ENCODE measurements at places on chromosomes 3 and 15.

- no peak for DNase-seq
These were observed 95.8 kb upstream of the UMPS start for GRCh38 chr3:124634210-124635168.

DNA sequence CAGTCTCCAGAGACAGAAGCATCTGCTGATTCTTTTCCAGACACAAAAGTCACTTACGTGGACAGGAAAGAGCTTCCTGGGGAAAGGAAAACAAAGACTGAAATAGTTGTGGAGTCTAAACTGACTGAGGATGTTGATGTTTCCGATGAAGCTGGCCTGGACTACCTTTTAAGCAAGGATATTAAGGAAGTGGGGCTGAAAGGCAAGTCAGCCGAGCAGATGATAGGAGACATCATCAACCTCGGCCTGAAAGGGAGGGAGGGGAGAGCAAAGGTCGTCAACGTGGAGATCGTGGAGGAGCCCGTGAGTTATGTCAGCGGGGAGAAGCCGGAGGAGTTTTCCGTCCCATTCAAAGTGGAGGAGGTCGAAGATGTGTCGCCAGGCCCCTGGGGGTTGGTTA is 25.4 kb downstream of the SYNM start:
- DNase-seq, result no peak

- no peak for DNase-seq
These were observed 110.6 kb downstream of the MAGI1 start for GRCh38 chr3:65928110-65928509.

- no peak for DNase-seq
These were observed 215.3 kb downstream of the MEIS2 start for GRCh38 chr15:36884936-36885635.

DNA sequence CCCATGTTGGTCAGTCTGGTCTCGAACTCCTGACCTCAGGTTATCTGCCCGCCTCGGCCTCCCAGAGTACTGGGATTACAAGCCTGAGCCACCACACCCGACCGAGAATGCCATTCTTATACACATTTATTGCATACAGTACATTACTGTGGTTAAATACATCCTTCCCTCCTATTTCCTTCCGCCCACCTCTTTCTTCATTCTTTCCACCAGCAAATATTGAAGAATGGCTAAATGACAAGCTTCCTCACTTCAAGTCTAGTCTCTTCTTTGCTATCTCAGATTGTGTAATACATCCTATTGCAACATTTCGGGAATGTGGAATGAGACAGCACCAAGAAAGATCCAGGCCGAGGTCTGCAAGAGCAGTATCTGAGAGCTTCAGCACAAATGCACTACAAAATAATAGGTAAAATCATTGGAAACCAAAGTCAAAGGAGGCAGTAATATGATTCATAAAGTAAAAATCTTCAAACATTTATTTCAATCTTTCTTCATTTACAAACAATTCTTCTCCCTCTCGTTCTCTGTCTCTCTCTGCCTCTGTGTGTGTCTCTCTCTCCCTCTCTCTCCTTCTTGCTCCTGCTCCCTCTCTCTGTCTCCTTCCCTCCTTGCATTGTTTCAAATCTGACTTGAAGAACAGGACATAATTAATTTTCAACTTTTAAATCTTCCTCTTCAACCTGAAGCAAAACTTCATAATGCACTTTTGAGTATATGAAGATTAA is 94.7 kb upstream of the TGFBR2 start:
- no peak for DNase-seq

DNA sequence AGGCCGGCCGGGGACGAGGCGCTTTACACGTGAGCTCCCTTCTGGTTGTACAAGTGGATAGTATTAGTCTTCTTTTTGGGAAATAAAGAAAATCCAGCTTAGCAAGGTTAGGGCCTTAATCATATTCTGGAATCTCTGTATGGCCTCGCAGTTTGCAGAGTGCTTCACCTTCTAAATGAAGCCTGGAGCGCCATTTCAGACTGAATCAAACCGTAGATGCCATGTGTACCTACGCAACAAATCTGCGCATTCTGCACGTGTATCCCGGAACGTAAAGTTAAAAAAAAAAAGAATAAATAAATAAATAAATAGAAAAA is 322 bp upstream of the P3H2 start:
- no peak for DNase-seq

Measured in DMS153 (cell line).